ENCODE measurements at places on chromosomes 6 and 20.

DNA sequence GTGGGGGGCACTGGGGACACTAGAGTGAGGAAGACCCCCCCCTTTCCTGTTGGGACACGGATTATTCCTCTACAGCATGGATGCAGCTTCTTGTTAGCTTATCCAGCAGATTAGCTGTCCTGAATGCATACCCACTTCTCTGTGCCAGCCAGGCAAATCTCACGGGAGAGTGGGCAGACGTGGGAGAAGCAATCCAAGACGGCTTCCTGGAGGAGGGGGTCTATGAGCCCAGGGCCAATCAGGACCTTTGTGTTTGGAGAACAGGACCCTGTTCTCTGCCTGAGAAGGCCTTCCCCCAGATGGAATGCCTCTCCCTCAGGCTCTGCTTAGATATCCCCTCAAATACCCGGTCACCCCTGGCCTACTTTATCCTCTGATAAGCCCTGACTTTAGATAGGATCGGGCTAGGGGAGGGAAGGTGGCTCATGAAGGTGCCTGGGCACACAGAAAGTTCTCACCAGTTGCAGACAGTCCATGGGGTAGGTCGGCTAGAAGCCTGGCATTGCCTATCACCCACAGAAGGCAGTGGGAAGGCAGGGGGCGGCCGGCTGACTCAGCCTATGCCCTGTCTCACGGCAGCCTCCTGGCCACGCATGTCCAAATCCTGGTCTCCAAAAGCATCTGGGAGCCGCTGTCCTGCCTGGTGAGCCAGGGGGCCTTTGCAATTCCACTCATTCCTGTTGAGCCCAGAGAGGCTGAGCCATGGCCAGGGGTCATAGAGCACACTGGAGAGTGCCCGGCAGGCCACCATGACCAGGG is 34.7 kb downstream of the SUN5 start:
- DNase-seq: no peak

- DNase-seq: no peak
Measured at GRCh38 chr6:116251568-116252384, 2.1 kb downstream of the TSPYL4 start.

- no peak for DNase-seq
Measured at GRCh38 chr6:77987035-77987384, 334.2 kb downstream of the MEI4 start.

GRCh38 chr6:129789974-129790373 is 71.1 kb downstream of the TMEM244 start:
- DNase-seq: no peak

DNA sequence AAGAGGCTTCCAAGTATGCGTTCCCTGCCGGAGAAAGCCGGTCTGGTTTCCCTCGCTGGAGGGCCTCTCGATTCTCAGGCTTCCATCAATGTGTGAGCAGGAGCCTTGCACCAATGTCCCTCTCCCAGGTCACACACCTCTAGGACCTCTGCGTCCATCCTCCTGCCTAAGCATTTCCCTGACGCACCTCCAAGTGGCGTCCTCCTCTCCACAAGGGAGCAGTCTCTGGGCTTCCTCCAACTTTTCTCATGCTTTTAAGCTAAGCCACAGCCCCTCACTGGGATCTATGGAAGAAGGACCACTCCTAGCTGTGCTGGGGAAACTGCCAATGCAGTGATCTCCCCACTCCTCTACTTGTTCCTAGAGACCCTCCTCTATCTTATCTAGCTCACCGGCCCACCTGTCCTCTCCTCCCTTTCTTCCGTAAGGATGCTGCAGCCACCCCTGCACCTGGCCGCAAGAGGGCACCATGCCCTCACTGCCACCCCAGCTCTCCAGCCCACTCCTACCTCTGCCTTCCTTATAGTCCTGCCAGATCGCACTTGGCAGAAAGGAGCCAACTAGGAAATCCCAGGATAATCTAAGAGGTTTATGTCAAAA is 258.7 kb downstream of the LRFN2 start:
- DNase-seq: no peak

DNA sequence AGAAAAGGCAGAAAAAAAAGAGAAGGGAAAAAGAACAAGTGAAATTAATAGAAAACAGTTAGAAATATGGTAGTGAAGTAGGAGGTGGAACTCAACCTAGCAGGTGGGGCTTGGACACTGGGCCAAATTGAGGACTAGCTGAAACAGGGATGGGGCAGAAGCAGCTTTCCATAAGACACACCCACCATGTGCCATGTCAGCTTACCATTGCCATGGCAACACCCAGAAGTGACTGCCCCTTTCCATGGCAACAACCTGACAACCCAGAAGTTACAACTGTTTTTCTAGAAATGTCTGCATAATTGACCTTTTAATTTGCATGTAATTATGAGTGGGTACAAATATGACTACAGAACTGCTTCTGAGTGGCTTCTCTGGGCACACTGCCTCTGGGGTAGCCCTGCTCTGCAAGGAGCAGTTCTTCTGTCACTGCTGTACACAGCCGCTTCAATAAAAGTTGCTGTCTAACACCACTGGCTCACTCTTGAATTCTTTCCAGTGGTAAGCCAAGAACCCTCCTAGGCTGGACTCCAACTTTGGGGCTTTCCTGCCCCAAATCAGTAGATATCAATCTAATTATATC is 35.9 kb upstream of the SLC24A3 start:
- no peak for DNase-seq

DNA sequence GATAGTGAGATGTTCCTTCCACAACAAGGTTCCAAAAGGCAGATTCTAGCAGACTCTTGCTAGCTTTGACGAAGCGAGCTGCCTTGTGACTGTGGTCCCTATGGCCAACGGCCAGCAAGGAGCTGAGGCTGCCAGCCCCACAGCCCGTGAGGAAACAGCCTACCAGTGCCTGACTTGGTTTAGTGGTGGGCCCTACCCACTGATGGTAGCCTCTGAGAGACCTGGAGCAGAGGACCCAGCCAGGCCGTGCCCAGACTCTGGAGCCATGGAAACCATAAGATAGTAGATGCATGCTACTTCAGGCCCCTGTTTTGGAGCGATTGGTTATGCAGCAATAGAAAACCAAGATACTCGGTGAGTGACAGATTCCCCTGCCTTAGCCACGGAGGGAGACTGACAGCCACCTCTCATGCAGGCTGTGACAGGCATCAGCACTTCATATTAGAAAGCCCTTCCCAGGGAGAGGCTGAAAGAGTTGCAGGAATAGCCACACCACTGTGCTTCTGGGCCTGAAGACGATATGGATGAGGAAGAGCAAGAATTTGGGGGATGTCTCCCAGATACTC is 19.2 kb downstream of the PSMG4 start:
- no peak for DNase-seq

GRCh38 chr6:72789145-72789544 is 167.3 kb downstream of the KCNQ5 start:
- no peak for DNase-seq

DNA sequence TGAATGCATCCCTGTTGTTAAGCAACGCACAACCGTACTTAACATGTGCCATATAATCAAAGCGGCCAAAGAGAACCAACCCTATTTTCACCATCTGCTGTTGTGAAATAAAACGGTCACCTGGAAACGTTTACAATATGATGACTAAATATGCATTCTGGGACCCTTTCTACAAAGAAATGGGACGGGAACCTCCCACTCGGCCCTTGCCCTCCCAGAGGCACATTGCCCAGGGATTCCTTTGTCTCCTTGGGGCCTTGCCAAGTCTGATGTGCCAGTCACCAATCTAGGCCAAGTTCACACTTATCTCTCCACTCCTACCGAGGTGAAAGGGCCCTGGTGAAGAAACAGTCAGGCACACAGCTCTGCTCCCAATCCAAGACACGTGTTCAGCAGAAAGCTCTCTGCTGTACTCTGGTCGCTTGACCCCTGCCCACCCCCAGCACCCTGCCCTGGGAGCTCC is 427.4 kb upstream of the JARID2 start:
- no peak for DNase-seq

- DNase-seq: no peak
Measured at GRCh38 chr6:4224067-4224978, 88.9 kb upstream of the ECI2 start.

- DNase-seq: no peak
Measured at GRCh38 chr6:36615018-36615761, 21.0 kb downstream of the SRSF3 start.

DNA sequence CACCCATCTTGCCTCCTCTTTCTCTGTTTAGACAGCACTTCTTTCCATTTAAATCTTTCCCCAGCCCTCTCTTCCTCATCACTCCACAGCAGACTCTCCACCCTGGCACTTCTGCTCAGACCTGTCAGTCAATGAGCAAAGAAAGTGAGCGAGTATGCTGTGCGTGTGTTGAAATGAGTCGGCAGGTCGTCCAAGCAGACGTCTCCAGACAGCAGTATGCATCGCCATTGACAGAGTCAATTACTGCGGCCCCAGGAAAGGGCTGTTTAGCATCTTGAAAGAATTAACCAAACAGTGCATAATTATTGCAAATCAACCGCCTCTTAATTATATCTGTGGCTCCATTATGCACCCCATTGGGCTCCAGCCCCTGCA is 54.8 kb upstream of the KCNG1 start:
- DNase-seq: no peak

- DNase-seq: no peak
Measured at GRCh38 chr6:109051301-109052017, 43.2 kb downstream of the SESN1 start.

DNA sequence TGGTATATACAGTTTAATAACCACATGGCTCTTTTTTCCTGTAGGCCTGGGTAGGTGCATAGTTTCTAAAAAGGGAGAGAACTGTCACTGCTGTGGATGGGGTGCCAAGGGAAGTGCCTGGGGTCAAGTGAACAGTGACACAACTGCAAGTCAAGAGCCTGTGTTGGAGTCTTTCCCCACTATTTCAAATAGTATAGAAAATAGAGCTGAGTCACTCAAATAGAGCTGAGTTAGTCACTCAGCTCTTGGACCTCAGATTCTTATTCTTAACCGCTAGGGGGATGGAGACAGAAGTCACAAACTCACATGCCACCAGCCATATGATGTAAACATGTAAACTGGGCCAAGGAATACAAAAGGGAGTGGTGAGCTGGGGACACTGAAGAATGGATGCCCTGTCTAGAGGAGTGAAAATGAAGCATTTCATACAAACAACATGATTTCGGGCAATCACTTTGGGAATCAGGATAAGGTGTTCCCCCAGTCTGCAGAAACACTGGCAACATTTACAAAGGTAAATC is 2.1 kb downstream of the NQO2 start:
- no peak for DNase-seq

GRCh38 chr6:73548458-73549446 is 27.9 kb upstream of the EEF1A1 start:
- DNase-seq: no peak

GRCh38 chr20:38126146-38126921 is 38.7 kb downstream of the TGM2 start:
- no peak for DNase-seq

DNA sequence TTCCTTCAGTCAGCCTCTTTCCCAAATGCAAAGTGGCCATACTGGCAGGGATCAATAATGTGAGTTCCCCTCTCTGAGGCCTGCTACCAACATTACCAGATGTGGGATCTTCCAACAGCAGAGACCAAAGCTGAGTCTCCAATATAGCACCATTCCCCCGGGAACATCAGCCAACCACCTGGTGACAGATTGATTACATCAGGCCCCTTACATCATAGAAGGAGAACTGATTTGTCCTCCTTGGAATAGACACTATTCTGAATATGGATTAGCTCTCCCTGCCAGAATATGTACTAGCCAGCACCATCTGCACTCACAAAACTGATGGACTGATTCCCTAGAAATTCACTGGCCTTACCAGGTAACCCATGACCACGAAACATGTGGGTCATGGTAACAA is 61.9 kb upstream of the CARMIL1 start:
- no peak for DNase-seq

DNA sequence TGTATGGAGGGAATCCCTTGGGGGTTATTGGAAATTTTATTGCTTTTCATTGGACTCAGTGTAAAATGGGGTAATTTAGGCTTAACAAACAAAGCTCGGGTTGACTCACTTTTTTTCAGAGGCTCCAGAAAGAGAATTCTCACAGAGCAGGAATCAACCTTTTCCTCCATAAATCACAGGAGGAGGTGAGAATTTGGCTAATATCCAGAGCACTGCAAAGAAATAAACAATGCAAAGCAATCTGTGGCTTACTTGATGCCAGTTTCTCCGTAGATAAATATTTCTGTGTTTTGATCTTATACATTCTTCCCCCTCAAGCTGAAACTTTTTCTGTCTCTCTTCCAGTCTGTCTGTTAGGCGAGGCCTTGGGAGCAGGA is 176.6 kb downstream of the TSHZ2 start:
- no peak for DNase-seq

- no peak for DNase-seq
Measured at GRCh38 chr20:59295531-59295930, 4.9 kb upstream of the EDN3 start.

- DNase-seq: no peak
Measured at GRCh38 chr20:23622839-23623343, 14.9 kb downstream of the CST3 start.

GRCh38 chr6:41466437-41466990 is 79.7 kb upstream of the FOXP4 start:
- no peak for DNase-seq

DNA sequence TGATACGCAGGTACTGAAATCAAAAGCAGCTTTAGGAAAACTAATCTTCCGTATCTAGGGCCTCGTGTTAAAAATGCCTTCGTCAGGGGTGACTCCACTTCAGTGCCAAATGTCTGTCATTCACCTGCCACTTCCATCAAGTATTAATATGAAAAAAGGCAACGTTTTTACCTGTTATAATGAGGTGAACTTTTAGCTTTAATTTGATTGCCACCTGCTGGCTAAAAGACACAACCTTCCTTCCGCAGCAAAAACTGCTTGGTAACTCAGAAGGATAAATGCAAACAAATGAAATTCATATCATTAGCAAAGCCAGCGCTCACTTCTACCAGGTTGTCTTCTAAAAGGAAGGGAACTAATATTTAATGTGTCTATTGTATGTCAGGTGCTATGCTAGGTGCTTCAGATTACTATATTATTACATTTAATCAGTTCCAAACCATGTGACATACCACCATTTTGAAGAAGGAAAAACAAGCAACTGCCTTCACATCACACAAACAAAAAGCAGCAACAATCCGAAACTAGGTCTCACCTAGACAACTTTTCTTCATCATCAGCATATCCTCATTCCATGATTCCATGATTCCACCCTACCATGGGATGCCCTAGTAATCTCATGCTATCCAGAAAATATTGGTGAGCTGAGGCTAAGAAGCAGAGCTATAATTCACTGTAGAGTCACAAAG is 20.6 kb upstream of the ARHGAP18 start:
- no peak for DNase-seq

GRCh38 chr6:157230910-157231309 is 92.4 kb downstream of the TMEM242 start:
- no peak for DNase-seq

DNA sequence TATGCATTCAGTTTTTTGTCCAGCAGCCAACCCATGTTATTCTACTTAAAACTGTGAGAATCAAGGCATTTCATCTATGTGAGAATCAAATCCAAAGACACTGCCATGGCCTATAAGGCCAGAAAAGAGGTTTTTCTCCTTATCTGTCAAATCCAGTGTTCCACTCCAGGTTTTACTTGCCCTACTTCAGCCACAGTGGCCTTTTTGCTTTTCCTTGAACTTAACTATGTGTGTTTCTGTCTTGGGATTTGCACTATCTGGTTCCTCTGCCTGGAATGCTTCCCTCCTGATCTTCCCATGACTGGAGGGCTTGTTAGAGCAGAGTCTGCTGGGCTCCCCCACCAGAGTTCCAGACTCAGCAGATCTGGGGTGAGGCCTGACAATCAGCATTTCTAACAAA is 113.1 kb upstream of the DOK5 start:
- no peak for DNase-seq
